ENCODE measurements at places on chromosomes 6 and 20.

GRCh38 chr6:104130343-104130742 is 729.4 kb downstream of the HACE1 start:
- no peak for DNase-seq

DNA sequence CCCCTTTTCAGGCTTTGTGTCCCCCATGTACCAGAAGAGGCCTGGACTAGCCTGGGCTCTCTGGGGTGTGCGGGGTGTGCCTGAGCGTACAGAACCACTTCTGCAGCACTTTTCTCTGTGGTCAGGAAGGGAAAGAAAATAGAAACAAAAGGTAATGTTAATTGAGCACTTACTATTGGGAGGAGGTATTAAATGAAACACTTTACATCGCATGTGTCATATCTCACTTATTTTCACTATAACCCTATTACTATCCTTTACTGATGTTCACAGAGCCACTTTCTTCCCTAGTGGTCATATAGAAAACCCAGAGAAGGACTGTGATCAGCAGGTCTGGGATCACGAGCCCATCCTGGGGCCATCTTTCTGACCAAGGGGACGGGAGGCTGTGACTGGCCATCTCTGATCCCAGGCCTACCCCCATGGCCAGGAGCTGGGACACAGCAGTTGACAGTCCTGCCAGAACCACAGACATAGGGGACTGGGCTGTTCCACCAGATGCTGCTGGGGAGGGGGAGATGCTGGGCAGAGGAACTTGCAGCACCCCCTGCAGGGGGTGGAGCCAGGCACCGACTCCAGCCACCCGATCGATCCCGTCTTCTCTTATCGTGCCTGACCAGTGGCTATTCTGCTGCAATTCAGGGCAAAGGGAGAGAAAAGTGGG is 107.6 kb downstream of the VEGFA start:
- no peak for DNase-seq

DNA sequence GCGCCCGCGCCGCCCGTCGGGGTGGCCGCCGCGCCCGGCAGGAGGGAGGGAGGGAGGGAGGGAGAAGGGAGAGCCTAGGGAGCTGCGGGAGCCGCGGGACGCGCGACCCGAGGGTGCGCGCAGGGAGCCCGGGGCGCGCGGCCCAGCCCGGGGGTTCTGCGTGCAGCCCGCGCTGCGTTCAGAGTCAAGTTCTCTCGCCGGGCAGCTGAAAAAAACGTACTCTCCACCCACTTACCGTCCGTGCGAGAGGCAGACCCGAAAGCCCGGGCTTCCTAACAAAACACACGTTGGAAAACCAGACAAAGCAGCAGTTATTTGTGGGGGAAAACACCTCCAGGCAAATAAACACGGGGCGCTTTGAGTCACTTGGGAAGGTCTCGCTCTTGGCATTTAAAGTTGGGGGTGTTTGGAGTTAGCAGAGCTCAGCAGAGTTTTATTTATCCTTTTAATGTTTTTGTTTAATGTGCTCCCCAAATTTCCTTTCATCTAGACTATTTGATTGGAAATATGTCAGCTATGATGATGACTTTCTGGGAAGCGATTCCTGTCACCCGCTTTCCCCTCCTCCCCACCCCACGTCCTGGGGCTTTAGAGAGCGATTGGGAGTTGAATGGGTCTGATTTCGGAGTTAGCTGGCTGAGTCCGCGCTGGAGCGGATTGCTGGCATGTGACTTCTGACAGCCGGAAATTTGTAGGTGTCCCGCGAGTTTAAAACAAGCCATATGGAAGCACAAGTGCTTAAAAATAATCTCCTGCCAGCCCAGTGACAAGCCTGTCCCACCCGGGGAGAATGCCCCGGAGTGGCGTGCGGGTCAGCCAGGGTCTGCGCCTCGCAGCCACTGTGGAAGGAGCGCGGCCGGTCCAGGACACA is 1.1 kb downstream of the ESR1 start:
- DNase-seq, result no peak

- DNase-seq, result no peak
These were observed 65.6 kb downstream of the CDC5L start for GRCh38 chr6:44453146-44453545.

- no peak for DNase-seq
These were observed 136.4 kb downstream of the UST start for GRCh38 chr6:148883270-148883669.

GRCh38 chr6:6008089-6008647 is 1.4 kb upstream of the NRN1 start:
- DNase-seq, result no peak

GRCh38 chr6:63941747-63942470 is 306.3 kb downstream of the PHF3 start:
- no peak for DNase-seq

GRCh38 chr20:1002682-1003561 is 811 bp upstream of the RSPO4 start:
- no peak for DNase-seq

DNA sequence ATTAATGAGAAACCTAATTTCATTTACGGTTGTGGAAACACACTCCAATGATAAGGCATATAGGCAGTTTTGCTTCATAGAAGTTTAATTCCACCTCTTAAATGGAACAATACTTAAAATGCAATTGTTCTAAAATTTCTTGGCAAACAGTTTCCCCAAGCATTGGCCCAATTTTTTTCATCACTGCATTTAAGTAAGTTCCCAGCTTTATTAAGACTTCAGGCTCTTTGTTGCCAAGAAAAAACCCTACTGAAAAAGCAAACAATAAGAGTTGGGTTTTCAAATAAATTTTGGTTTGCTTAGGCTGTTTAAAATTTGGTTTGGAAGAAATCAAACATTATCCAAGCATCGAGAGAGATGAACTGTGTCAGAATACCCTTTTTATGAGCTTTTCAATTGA is 690.9 kb upstream of the NRSN1 start:
- DNase-seq, result no peak

DNA sequence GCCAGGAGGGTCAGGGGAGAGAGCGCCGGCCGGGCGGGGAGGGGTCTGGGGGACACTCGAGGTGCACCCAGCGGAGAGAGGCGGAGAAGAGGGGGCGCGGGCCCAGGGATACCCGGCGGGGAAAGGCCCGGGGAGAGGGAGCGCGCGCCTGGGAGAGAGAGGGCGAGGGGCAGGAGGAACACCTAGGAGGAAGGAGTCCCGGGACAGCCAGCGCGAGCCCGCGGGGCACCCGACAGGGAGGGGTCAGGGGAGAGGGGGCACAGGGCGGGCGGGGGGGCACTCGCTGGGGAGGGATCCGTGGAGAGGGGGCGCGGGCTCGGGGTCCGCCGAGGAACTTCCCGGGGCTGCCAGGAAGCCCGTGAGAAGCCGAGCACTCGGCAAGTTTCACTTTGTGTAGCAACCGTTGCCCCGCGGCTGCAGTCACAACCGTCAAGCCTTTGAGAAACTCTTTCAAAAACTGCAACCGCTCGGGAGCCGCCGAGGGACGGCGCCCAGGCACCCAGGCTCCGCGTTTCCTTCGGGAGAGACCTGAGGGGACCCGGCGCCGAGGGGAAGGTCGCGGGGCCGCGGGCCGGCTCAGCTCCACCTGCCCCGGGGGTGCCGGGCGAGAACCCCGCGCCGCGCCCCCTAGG is 471 bp downstream of the EZR start:
- peak; percentile 77 for DNase-seq

DNA sequence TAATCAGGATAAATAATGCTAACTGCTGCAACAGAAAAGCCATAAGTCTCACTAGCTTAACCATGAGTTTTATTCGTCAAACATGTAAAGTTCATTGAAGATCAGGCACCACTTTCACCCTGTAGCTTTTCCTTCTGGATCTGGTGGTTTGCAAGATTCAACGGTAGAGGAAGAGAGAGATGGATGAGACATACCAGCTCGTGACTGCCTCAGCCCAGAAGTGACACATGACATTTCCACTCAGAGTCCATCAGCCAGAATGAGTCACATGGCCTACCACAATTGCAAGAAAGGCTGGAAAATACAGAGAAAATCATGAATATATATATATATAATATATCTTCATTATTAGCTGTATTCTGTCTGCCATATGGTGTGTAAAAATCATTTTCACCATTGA is 29.0 kb downstream of the SPTLC3 start:
- DNase-seq, result no peak

DNA sequence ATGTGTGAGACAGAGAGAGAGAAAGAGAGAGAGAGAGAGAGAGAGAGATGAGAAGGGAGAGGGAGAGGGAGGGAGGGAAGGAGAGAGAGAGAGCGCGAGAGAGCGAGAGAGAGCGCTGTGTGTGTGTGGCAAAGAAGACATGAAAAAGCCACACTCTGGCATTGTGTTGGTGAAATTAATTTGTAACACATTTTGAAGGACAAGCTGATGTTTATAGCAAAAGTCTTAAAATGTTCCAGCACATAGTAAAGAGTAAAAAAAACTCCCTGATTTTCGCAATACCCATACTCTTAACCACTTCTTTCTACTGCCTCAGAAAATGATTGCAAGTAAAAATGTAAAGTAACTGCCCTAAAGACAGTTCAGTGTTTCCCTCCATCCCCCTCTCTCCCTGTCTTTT is 56.7 kb downstream of the SLC22A1 start:
- no peak for DNase-seq

DNA sequence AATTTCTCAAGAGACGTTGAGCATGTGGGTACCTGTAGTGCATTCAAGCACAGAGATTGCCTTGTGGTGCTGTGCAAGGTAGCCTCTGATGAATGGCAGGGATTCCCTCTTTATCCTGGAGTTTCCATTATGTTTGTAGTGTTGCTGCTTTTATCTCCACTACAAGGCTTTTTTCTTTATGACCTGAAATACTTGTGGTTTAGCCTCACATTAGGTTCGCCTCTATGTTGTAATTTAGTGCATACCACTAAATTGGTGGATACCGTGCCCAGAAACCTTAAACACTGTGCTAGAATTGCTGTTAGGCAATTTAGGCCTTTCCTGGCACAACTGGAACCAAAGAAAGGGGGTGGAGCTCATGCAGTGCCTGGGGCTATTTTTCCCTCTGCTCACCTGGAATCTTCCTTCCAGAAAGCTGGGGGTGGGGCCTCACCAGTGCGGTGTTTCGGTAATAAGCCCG is 76.8 kb downstream of the NCOA7 start:
- DNase-seq, result peak; percentile 23

- peak; percentile 73 for DNase-seq
These were observed 899.0 kb downstream of the TFAP2A start for GRCh38 chr6:9515633-9516606.

GRCh38 chr6:159043251-159043650 is 1.5 kb downstream of the TAGAP start:
- DNase-seq, result no peak

GRCh38 chr6:5645328-5646290 is 361.1 kb downstream of the NRN1 start:
- DNase-seq, result no peak

GRCh38 chr6:107267006-107267405 is 151.7 kb upstream of the BEND3 start:
- no peak for DNase-seq

DNA sequence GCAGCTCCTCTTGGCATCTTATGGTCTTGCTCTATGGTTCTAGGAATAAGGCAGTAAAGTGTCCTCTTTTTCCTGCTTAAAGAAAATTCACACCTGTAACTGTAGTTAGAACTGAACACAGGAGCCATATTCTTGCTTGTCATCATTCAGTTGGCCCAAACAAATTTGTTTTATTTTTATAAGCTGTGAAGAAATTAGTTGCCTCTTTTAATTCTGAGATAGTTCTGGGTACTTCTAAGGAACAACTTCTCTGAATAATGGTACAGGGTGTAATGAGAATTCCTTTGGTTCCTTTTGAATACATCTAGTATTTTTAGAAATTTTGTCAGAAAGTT is 1.4 kb downstream of the MAP3K4 start:
- no peak for DNase-seq

GRCh38 chr20:55437798-55438415 is 567.4 kb downstream of the CBLN4 start:
- DNase-seq, result no peak

- no peak for DNase-seq
These were observed 132.9 kb downstream of the JPH2 start for GRCh38 chr20:44054118-44054517.

DNA sequence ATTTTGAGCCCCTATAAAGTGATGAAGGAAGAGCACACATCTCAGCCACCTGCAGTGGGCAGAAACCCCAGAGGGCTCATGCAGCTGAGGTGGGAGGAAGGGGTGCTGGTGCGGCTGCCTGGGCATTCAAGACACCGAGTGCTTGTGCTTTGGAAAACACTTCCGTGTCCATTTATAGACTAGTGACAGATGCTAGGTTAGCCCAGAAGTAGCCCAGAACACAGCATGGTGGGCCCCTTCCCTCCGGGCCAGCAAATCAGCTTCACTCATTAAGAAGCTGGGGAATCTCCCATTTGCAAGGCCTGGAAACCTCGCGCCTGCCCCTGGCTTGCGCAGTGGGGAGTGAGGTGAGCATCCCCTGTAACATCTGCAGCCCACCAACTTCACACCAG is 12.9 kb downstream of the BEND3 start:
- DNase-seq, result no peak

DNA sequence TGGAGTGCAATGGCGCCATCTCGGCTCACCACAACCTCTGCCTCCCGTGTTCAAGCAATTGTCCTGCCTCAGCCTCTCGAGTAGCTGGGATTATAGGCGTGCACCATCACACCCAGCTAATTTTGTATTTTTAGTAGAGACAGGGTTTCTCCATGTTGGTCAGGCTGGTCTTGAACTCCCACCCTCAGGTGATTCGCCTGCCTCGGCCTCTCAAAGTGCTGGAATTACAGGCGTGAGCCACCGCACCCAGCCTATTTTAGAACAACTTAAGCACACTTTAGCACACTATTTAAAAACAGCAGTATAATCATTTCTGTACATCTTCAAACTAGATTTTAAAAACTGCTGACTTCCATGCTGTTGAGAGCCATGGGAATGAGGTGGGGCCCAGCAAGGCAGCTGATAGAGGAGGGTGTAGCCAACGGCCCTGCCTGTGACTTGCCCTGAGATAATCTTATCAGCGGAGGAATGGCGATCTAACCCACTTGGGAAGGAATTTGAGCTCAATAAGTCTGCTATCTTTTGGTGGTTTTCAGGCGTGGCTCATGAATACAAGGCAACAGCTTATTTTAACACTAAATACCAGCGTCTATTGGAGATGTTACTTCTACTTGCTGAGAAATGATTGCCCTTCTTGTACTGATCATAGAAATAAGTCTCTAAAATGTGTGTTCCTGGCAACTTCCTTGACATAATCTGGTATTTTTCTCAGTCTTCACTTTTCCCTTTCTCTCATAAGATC is 12.1 kb downstream of the ZDHHC14 start:
- DNase-seq, result no peak

GRCh38 chr6:146865756-146866379 is 267.1 kb downstream of the ADGB start:
- no peak for DNase-seq

DNA sequence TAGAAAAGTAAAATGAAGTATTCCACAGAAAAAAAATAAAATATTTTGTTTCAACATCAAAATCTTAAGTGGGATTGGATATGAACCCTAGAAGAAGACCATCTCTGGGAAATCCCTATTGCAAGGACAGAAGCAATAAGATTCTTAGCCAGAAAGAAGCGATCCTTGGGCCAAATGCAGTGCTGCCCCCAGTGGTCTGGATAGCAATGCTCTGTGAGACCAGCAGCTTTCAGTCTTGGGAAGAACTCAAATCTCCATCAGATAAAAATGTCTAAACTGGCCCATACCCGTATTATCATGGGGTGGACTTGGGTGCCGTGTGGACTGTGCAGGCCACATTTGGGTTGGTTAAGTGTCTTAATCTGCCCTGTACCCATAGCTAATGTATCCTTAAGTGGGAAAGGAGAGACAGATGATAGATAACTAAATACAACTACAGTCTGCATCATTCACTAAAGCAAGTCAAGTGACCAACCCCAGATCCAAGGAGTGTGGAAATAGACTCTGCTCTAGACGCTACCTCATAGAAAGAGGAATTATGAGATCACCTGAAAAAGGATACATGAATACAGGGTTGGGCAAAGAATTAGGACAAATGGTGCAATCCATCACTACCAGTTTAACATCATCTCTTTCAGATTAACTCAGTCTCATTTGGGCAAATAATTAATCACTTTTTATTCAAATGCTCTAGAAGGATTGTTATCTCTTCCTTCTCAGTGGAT is 38.9 kb upstream of the SNAP25 start:
- DNase-seq, result no peak
